ENCODE measurements at places on chromosomes 3 and 15.

- no peak for DNase-seq
Measured at GRCh38 chr3:159620281-159620680, 368.4 kb upstream of the IL12A start.

DNA sequence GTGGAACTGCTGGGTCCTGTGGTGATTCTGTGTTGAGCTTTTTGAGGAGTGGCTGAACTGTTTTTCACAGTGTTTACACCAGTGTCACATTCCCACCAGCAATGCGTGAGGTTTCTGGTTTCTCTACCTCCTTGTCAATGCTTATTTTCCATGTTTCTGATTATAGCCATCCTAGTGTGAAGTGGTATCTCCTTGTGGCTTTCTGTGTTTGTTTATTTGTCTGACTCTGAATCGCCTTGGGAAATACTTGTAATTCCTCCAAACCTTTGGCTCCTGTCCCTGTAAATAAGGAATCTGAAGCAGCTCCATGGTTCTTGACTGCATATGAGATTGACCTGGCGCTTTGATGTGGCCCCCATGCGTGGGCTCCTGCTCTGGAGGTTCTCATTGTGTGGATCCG, 20.6 kb downstream of the FAN1 start:
- no peak for DNase-seq

GRCh38 chr3:160618878-160619277, 53.5 kb upstream of the KPNA4 start:
- no peak for DNase-seq

DNA sequence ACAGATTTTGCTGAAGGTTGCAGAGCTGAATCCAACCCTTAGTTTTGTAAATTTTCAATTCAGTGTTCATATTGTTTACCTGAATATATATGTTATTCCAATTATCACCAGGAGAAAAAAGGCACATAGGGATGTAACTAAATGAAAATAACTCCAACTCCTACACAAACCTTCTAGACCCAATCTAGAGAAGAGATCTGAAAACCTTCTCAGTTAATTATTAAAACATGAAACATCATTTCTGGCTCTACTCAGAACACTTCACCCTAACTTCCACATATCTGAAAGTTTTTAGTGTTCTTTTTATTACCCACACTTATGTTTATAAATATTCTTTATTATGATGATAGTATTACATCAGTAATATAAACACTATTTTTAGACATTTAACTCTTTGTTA, 76.6 kb downstream of the LRRFIP2 start:
- no peak for DNase-seq

DNA sequence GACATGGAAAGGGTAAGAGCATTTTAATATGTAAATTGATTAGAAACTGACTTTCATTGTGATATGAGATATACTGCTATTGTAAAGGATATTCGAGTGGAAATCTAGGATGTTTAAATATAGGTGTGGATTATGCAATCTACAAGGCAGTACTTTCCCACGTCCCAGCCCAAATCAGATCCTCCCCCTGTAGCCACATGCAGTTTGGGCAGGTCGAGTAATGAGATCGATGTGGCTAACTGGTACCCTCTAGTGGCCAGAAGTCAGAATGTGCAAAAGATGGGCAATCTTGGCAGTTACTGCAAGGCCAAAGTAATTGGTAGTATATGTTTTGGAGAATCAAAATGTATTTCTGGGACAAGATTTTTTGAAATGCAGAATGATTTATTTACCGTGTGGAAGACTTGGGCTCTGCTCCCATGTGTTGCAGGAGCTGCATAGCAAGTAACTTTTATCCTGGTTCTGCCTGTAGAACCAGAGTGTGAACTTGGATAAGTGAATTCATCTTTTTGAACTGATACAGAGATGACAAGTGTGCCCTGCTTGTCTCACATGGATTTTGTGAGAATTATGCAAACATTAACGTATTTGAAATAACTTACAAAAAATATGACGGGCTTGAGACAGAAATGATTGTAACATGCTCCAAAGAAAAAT, 94.5 kb upstream of the ADAMTSL3 start:
- no peak for DNase-seq

DNA sequence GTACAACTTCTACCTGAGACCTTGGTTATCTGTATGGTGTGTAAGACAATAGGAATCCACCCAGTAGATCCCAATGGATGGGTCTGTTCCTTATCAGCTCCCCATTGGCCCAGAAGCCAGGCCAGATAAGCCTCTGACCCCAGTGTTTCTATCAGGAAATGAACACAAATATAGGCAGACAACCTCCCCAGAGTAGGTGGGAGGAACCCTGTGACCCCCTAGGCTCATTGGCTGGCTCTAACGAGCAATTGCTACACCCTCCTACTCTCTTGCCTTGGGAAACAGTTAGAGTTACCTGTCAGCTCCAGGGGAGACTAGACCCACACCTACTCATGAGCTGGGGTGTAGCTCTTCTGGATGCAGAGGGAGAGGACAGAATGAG, 299.9 kb downstream of the UACA start:
- DNase-seq, result no peak

DNA sequence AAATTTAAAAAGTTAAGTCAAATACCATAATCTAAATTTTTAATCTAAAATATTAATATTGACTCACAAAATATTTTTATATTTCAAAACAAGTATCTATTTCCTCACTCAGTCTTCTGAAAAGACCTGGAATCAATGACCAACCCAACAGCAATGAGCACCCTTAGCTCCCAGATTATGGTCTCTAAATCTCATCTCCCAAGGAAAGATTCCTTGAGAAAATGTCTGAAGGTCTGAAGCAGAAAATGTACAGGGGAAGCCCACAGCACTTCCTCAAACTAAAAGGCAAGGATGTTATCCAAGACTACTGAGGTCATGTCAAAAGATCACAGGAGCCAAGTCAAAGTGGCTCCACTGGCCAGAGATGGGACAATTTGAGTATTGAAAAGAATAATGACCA, 51.0 kb upstream of the SLCO2A1 start:
- no peak for DNase-seq

DNA sequence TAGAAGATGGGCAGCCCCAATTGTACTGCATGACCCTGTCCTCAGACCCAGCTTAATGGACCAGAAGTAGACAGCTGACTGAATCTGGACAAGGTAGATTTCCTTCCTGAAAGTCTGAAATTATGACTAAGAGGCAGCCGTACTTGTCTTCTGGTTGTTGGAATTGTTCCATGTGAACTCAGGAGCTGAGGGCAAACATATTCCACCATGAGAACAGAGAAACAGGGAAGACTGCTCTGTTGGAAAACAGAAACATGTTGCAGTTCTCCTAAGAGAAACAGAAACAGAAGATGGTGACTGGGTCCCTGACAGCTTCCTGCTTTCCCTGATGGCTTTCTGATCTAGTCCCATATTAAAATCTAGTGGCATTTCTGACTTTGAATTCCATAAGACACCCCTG, 24.1 kb downstream of the POPDC2 start:
- no peak for DNase-seq

- no peak for DNase-seq
Measured at GRCh38 chr3:10647376-10647775, 142.0 kb upstream of the ATP2B2 start.

GRCh38 chr15:76341366-76342057, 4.9 kb downstream of the ISL2 start:
- no peak for DNase-seq

GRCh38 chr15:40836020-40836419, 7.5 kb upstream of the PPP1R14D start:
- no peak for DNase-seq

DNA sequence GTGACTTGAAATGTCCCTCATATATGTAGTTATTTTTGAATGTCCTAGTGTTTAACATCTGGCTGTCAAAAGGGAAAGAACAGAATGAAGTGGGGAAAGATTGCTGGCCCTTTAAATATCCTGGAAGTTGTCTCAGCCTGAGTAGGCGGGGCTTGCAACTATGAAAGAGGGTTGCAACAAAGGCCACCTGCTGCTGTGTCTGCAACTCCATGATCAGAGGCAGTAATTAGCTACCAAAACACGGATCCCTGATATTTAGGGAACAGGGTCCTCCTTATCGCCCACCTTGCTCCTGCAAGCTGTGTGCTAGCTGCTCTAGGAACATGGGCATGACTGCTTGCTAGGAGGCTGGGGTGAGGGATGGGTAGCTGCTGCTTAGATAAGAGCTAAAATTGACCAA, 100.2 kb upstream of the CFAP20DC start:
- no peak for DNase-seq

DNA sequence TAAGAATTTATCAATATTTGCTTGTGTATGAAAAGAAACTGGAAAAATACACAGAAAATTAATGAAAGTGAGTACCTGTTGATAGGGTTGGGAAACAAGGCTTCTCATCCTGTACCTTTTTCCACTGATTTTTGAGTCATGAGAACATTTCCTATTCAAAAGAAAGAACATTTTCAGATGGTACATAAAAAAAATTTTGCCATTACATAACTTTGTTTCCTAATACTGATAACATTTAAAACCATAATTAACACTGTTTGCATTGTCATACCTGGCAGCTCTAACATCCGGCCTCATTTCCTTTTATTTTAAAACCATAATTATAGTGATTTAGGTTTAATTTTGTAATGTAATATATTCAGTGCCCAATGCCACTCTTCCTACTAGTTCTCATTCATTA, 11.7 kb downstream of the NKTR start:
- no peak for DNase-seq

DNA sequence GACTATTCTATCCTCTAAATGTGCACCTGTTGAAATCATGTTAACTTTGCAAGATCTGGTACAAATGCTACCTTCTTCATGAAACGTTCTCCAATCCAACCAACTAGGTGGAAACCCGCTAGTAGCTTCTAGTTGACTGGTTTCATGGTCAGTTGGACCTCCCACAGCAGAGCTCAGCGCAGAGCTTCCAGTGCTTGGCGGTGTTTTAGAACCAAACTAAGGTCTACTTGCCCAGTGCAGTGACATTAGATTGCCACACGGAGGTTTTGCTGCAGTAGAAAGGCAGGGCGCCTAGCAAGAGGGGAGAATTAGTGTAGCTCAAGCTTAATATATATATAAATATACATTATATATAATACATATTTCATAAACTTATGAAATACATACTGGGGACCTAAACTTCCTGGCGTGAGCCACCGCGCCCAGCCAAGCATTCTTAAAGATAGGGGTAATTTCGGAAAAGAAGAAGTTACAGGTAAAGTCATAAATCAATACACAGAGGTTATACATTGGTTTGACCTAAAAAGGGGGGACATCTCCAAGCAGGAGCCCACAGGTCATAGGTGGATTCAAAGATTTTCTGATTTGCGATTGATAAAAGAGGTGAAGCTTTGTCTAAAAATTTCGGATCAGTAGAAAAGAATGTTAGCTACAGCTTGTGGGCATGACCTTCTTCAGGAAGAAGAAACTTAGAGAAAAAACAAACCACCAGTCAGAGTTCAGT, 2.1 kb upstream of the OXSR1 start:
- no peak for DNase-seq

- DNase-seq, result no peak
Measured at GRCh38 chr15:87947560-87947959, 309.0 kb downstream of the NTRK3 start.

DNA sequence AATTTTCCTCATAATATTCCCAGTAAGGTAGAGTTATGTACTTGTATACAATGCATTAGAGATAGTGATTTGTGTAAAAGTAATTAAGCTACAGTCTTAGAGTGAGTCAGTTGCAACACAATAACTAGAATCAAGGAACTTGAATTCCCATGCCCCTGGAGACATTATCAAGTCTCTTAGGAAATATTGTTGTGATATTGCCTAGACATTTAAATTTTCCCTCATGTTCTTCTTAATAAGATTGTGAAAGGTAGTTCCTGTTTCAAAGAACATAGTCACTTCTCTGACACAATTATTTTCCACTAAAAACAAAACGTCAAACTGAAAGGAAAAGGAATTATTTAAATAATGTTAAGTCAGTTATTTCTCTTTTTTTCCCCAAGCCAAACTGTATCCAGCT, 13.0 kb upstream of the ATP1B3 start:
- no peak for DNase-seq

GRCh38 chr3:45647148-45647619, 42.0 kb upstream of the SACM1L start:
- DNase-seq, result no peak

DNA sequence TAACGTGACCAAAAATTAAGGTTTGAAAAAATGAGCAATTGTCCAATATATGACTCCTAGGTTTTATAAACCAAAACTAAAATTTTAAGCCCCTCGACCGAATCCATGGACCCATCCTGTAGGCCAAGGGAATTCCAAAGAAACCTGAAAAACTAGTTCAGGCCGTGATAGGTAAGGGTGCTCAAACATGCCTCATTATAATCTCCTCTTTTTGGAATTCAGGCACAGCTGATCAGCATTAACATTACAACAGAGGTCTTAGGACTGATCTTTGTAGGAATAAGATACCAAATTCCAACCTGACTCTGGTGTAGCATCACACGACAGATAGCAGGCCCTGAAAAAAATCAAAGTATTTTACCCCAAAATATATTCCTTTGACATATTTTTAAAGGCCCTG, 155.7 kb downstream of the NEK10 start:
- DNase-seq, result no peak

- no peak for DNase-seq
Measured at GRCh38 chr15:93865586-93865985, 365.8 kb upstream of the MCTP2 start.

- DNase-seq, result no peak
Measured at GRCh38 chr3:190595179-190595795, 81.4 kb downstream of the IL1RAP start.

- DNase-seq, result no peak
Measured at GRCh38 chr3:196210673-196211556, at the start of gene ZDHHC19. ZDHHC19 (minus strand) TSS chr3:196211400; CDS start chr3:196211315, 85 bp downstream.

- no peak for DNase-seq
Measured at GRCh38 chr3:33360136-33360825, 79.9 kb downstream of the UBP1 start.

DNA sequence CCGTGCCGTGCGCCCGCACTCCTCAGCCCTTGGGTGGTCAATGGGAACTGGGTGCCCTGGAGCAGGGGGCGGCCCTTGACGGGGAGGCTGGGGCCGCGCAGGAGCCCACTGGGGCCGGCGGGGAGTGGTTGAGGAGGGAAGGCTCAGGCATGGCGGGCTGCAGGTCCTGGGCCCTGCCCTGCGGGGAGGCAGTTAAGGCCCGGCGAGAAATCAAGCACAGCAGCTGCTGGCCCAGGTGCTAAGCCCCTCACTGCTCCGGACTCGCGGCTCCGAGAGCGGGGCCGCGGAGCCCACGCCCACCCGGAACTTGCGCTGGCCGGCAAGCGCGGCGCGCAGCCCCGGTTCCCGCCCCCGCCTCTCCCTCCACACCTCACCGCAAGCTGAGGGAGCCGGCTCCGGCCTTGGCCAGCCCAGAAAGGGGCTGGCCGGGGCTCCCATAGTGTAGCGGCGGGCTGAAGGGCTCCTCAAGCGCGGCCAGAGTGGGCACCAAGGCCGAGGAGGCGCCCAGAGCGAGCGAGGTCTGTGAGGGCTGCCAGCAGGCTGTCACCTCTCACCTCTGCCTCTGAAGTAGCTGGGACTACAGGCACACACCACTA, 7.8 kb downstream of the GP9 start:
- no peak for DNase-seq

- DNase-seq, result no peak
Measured at GRCh38 chr3:57164657-57165573, at the start of gene IL17RD. IL17RD (minus strand) TSS chr3:57165353; CDS start chr3:57165286, 67 bp downstream.

Measured in central memory CD8-positive, alpha-beta T cell (primary cell).